ENCODE measurements at places on chromosomes 4 and X.

DNA sequence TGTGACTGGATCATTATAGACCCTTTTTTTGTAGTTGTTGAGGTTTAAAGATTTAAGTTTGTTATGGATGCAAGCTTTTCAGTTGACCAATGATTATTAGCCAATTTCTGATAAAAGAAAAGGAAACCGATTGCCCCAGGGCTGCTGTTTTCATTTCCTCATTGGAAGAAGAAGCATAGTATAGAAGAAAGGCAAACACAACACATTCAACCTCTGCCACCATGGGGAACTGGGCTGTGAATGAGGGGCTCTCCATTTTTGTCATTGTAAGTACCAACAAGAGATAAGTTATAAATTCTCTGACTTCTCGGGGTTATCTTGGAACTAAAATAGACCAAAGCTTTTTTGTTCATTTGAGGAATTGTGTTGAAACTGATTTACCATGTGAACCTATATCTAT, at the start of gene CYBB:
TSS of gene CYBB (plus strand) at position 203 of the 400 bp plus-strand sequence. CDS start at position 222, 19 bp downstream.
- DNase-seq = no peak

- DNase-seq = no peak
These were observed 164.2 kb downstream of the APBB2 start for GRCh38 chr4:41050116-41050515.

DNA sequence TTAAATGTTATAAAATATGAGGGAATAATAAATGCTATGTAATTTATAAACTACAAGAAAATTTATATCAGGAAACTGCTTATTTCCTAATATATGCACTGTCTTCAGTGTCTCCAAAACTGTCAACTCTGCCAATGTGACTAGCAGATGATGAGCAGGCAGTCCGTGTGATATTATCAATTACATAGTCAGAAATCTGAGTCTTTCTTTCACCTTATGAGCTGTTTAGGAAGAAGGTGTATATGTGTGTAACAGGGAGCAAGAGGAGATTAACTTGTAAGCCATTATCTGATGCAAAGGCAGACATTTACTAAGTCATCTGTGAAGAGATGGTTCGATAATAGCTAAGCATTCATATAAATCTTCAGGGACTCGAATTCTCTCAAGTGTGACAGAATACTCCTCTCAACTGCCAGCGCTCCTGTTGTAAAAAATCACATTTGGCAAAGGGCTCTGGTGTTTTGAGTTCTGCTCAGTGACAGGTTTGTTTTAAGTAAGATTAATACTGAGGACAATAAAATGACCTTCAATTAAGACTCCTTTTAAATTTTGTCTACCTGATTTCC, 79.7 kb downstream of the SNCA start:
- DNase-seq = no peak

- no peak for DNase-seq
These were observed 118.4 kb downstream of the COX18 start for GRCh38 chr4:72951147-72951546.

DNA sequence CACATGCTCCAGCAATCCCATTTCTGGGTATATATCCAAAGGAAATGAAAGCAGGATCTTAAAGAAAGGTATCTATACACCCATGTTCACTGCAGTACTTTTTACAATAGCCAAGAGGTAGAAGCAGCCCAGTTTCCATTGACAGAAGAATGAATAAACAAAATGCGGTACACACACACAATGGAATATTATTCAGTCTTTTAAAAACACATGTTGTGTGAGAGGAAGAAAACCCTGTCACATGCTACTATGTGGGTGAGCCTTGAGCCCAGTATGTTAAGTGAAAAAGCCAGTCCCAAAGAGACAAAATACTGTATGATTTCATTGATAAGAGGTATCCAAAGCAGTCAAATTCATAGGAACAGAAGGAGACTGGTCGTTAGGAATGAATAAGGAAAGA, 6.3 kb downstream of the ANXA3 start:
- no peak for DNase-seq

DNA sequence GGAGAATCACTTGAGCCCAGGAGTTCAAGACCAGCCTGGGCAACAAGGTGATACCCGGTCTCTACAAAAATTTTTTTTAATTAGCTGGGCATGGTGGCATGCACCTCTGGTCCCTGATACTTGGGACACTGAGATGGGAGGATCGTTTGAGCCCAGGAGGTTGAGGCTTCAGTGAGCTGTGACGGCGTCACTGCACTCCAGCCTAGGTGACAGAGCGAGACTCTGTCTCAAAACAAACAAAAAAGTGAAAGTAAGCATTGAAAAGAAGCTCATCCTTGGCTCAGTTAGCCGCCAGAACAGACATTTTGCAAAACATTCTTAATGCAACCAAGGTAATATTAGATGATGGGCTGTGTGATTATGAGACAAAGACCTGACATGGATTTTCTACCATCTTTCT, 223.3 kb upstream of the VCX3A start:
- no peak for DNase-seq

GRCh38 chr4:7393601-7394575, 40.8 kb downstream of the PSAPL1 start:
- DNase-seq = no peak
